SHP77 treated with DMSO at 0.1 percent for 48 hours (cell line): ENCODE measurements at places on chromosomes 4 and X.

DNA sequence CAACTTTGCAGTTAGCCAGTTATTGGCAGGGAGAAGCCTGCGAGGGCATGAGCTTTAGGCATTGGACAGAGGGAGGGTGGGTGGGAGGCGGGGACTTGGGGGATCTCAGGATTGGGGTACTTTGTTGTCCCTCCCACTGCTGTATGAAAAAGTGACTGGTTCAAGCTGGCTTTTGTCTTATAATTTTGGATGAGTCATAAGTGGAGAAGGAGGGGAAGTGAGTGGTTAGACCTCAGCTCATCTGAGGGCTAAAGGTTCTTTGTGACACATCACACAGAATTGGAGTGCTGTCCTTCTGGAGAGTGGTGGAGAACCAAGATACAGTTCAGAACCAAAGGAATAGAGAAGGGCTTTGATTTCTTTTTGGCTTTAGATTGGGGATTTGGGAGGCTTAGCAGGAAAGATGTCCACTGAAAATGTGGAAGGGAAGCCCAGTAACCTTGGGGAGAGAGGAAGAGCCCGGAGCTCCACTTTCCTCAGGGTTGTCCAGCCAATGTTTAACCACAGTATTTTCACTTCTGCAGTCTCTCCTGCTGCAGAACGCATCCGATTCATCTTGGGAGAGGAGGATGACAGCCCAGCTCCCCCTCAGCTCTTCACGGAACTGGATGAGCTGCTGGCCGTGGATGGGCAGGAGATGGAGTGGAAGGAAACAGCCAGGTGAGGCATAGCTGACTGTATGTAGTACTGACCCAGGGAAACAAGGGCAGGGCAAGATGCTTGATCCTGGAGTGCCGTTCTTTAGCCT lies at the start of gene SLC4A4:
SLC4A4 (plus strand) TSS at position 175 of the 748 bp plus-strand sequence.
- no peak for DNase-seq

DNA sequence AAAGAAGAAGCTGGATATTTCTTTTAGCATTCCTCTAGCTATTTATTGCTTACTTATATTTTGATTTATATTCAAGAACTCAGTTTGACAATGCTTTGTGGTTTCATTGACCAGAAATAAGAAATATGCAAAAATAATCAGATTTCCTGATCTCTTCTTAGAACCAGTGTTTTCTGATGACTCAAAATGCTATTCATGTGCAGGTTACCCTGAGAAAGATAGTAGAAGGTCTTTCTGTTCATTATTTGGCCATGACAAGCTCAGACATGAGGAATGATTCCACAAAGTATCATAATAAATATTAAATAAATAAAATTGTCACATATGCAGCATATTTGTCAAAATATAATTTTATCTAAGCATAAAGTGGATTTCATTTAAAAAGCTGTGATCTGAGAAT lies 24.1 kb downstream of the ADH7 start:
- no peak for DNase-seq

GRCh38 chr4:3047464-3048286 lies 26.7 kb downstream of the HTT-AS start:
- DNase-seq = no peak

GRCh38 chr4:28744066-28744465 lies 1883.4 kb downstream of the STIM2 start:
- DNase-seq = no peak

GRCh38 chr4:152100379-152101201 lies 339.8 kb upstream of the GATB start:
- DNase-seq = no peak

DNA sequence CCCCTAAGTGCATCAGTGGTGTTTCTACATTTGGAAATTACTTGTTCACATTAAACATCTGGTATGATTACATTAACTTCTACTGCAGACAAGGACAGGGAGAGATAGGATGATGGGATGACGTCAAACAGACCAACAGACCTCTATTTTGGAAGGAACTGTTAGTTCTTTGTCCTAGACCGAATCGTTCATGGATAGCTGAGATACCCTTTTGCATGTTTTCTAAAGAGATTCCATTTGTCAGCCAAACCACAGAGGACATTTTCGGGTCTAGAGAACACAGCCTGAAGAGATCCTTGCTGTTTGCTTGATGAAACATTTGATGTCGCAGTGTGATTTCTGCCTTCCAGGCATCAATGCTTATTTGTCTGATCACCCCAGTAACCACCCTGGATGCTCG lies 27.7 kb downstream of the CHST7 start:
- no peak for DNase-seq
